ENCODE measurements at places on chromosomes 16 and 17. TPM values are rescaled to one million over a fixed set of nuclear protein-coding genes. Genes with fewer than 3 reads are reported as not detected.

Gene SCN4A
- total RNA-seq, result 5.8 TPM

Gene KRTAP2-2
- not detected for total RNA-seq

Gene NXPH3
- total RNA-seq, result 1.3 TPM

Gene NEUROD2
- total RNA-seq, result not detected

- peaks cover 16% of the 10 kb centered on the region for H3K36me3 ChIP-seq
- DNase-seq, result peak; percentile 81
- H3K4me3 ChIP-seq, result no peak overlapping the region
- no peaks in the 10 kb centered on the region for H3K27me3 ChIP-seq
- no peak overlapping the region for H3K27ac ChIP-seq
Measured at GRCh38 chr17:82875407-82875856, 35.6 kb upstream of the ZNF750 start.

- no peaks in the 10 kb centered on the region for H3K4me1 ChIP-seq
- no peak overlapping the region for H3K4me3 ChIP-seq
- no peak overlapping the region for H3K27ac ChIP-seq
- H3K36me3 ChIP-seq, result peaks cover 11% of the 10 kb centered on the region
- H3K27me3 ChIP-seq, result no peaks in the 10 kb centered on the region
- no peak for DNase-seq
Measured at GRCh38 chr17:17140590-17140980, 65.5 kb downstream of the PLD6 start.

DNA sequence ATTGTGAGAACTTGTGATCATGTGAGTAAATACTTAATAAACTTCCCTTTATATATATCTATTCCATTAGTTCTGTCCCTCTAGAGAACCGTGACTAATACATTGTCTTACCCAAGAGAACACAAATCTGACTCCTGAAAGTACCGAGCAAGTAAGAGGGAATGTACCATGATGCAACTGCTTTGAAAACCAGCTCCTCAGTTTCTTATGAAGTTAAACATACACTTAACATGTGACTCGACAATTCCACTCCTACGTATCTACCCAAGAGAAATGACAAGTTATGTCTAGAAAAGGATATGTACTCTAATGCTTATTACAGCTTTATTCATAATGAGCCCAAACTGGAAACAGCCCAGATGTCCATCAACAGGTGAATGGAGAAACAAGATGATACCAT, 8.8 kb upstream of the GJD3 start:
- no peak for DNase-seq
- H3K36me3 ChIP-seq, result no peaks in the 10 kb centered on the region
- H3K27me3 ChIP-seq, result no peaks in the 10 kb centered on the region
- no peaks in the 10 kb centered on the region for H3K4me1 ChIP-seq

Data from H9 (cell line).